Fibroblast of the aortic adventitia (primary cell): ENCODE measurements at places on chromosomes 1 and 21. TPM values are rescaled to one million over a fixed set of nuclear protein-coding genes. Genes with fewer than 3 reads are reported as not detected.

- DNase-seq: no peak
These were observed 10.5 kb downstream of the IGSF21 start for GRCh38 chr1:18118078-18118477.

DNA sequence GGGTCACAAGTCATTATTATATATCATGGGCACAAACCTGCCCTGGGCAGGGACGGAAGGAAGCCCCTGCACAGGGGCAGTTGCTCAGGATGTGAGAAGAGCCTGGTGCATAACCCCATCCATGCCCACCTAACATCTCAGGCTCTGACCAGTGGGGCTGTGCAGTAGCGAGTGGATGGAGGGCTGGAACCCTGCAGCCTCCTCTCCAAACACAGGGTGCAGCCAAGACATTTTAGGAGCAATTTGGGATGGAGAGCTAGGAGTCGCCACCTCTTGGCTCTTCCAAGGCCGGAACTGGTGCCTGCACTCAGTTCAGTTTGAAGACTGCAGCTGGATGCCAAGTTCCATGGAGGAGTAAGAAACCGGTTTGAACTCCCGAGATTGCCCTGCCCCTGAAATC lies 2.8 kb downstream of the MX1 start:
- DNase-seq: no peak

GNG4 gene
- not detected in 2 replicates for total RNA-seq

- no peak for DNase-seq
These were observed 54.8 kb downstream of the GNB1 start for GRCh38 chr1:1836119-1836518.

ID3 gene
- total RNA-seq: 51.8 and 673 TPM in 2 replicates

GRCh38 chr21:15018382-15018781 lies 46.4 kb downstream of the NRIP1 start:
- no peak for DNase-seq

DNA sequence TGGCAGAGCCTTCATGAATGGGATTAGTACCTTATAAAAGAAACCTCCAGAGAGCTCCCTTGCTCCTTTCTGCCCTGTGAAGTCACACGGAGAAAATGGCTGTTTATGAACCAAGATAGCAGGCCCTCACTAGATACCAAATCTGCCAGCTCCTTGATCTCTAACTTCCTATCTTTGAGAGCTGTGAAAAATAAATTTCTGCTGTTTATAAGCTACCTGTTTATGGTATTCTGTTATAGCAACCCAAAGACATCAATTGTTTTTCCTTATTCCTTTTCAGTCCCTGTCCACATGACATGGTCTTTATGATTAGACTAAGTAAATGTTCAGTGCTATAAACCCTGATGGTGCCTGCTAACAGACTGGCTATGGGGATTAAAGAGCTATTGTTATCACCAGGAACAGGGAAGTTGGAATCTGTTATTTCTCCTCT lies 9.7 kb upstream of the STIL start:
- no peak for DNase-seq

SERTAD4 gene
- total RNA-seq: 16.7 TPM in 1 of 2 replicates, not detected in the other

DNA sequence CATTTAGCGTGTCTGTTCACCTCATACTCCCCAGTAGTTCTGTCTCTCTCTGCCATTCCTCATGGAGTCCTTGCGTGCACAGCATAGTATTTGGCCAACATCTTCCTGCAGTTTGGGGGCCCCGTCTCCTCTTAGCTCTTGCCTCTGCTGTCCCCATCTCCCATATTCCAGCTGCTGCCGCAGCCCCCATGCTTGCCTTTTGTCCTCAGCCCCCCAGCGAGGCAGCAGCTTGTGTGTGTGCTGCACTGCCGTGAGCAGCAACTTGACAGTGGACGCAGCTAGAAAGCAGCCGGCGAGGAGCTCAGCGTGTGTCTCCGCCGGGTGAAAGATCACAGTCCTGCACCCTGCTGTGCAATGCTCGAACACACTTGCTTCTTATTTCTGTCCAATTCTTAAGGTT lies 164.2 kb upstream of the COL6A1 start:
- no peak for DNase-seq

KRTAP12-2 gene
- total RNA-seq: not detected in 2 replicates

DNA sequence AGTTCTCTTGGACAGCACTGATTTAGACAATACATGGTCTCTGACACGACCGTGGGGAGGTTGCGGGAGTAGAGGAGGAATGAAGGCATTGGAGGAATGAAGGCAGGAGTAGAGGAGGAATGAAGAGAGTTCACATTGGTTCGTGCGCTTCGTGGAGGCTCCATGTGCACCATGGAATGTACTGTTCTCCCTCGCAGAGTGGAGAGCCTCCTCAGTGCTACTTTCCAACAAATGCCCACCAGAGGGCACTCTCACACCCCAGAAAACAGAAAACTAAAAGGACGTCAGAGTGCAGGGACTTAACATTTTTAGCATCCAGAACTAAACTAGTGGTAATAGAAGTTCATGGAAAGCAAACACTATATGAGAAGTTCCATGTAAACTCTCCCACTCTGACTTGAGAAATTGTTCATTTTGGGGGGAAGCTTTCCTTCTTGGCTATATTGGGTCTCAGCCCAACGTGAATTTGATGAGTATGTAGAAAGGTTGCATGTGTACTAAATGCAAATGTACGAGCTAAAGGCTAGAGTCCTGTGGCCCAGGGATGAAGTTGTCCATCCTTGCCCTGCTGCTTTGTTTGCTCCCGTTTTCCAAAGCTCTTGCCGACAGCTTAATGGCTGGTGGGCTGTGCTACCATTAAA lies 211.6 kb downstream of the LMX1A start:
- DNase-seq: peak; percentile 72

GRCh38 chr1:56357927-56358690 lies 221.3 kb downstream of the PLPP3 start:
- no peak for DNase-seq

DNA sequence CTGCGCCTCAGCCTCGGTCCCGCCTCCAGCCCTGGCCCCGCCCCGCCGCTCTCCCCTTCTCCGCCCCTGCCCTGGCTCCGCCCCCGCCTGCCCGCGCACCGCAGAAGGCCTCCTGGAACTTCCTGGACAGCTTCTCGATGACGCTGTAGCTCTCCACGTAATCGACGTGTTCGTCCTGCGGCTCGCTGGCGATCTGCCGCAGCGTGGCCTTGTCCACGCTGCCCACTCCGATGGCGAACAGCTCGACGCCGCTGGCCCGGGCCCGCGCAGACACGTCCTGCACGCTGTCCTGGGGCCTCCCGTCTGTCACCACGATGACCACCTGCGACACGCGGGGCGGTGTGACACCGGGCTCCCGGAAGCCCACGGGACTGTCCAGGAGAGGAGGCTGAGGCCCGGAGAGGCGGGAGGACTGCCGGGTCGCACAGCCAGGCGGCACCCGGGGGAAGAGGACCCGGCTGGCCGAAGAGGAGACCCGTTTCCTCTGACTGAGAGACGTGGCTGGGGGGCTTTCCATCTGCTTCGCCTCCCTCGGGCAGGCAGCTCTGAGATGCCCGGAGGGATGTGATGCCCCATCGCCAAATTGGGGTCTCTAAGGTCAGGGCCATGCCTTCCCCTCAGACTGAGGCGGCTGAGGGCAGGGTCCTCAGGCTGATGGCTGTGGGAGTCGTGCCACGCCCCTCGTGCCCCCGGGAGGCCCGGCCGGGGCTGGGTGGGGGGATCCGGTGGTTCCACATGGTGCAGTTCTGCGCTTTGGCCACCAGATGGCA lies 4.6 kb downstream of the MATN1 start:
- peak; percentile 98 for DNase-seq

TLCD4 gene
- total RNA-seq: 0.25 and 0.36 TPM in 2 replicates

- DNase-seq: peak; percentile 81
These were observed 41.3 kb upstream of the TACSTD2 start for GRCh38 chr1:58618303-58618702.

DNA sequence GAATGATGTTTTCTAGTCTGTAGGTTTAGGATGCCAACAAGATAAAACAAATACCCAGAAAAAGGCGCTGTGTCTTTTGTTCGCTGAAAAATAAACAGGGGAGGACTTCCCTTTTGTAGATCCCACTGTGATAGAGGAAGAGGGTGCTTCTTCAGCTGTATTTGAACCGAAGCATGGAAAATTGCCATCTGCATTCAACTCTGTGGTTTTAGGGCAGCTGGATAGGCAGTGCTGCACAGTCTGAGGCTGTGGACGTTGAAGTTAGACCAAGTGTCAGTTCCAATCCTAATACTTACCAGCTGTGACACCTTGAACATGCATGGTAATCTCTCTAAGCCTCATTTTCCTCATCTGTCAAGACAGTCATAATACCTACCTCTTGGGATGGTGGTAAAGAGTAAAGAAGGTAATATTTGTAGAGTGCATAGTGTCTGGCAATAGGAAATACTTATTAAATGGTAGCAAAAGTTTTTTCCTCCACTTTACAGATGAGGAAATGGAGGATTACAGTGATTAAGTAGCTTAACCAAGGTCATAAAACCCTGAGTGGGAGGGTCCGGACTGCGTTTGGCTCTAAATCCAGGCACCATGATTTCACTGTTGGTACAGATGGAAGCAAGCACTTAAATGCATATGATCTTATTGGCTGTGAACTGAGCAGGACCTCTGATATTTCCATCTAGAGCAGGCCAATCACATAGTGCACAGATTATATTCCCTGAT lies 48.5 kb downstream of the UTP25 start:
- no peak for DNase-seq

- no peak for DNase-seq
These were observed 46.2 kb downstream of the GPR3 start for GRCh38 chr1:27438621-27439061.

GRCh38 chr21:41786509-41786987 lies 19.7 kb upstream of the RIPK4 start:
- peak; percentile 73 for DNase-seq

- DNase-seq: peak; percentile 63
These were observed 84.1 kb upstream of the NEGR1 start for GRCh38 chr1:72366466-72366865.

ENAH gene
- 131 and 148 TPM in 2 replicates for total RNA-seq

GRCh38 chr1:78547081-78547480 lies 56.3 kb downstream of the PTGFR start:
- no peak for DNase-seq

- DNase-seq: peak; percentile 55
These were observed 26.4 kb downstream of the HHIPL2 start for GRCh38 chr1:222521299-222522104.

DNA sequence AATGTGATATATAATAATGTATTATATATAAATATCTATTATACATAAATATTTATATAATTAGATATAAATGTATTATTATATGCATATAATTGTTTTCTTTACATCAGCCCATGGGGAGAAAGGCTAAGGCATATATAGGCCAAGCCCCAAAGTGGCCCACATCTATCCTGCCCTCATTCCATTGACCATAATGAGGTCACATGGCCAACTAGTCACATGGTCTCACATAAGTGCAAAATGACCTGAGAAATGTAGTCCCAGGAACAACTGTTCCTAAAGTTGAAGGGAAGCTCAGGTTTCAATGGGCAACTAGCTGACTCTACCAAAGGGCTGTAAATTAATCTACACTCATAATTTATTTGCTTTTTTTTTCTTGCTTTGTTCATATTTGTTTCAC lies 14.5 kb upstream of the CCDC185 start:
- no peak for DNase-seq

SPRR2G gene
- total RNA-seq: not detected in 2 replicates

OR2L8 gene
- not detected in 2 replicates for total RNA-seq

GRCh38 chr1:6419397-6419803 lies 319 bp downstream of the HES2 start:
- DNase-seq: no peak

DNA sequence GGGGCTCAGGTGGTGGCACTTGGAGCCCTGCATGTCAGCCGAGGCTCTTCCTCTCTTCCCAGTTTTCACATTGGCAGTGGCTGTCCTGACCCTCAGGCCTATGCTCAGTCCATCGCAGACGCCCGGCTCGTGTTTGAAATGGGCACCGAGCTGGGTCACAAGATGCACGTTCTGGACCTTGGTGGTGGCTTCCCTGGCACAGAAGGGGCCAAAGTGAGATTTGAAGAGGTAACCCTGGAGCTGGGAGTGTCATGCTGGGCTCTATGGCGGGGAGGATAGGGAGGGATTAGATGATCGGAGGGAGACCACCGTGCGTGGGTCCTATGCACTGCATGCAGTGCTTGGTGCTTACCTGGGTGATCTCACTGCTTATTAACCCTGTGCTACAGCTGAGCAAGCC lies 13.5 kb downstream of the AZIN2 start:
- DNase-seq: no peak

DNA sequence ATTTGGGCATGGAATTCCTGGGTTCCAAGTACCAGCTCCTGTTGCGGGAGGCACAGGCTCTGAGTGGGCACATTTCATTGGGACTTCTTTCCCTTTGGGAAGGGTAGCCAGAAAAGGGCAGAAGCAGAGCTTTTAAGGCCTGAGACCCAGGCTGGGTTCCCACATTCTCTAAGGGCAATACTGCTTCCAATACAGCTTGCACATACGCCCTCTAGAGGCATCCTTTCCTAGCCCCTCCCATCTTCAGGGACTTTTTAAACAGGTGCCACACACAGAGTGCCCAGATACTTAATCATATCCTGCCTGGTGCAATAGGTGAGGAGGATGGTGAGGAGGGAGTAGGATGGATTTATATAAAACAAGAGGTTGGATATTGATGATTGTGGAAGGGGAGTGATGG lies 5.7 kb downstream of the GPR88 start:
- DNase-seq: no peak

- no peak for DNase-seq
These were observed 292.5 kb downstream of the TTLL7 start for GRCh38 chr1:83706354-83706938.

DNA sequence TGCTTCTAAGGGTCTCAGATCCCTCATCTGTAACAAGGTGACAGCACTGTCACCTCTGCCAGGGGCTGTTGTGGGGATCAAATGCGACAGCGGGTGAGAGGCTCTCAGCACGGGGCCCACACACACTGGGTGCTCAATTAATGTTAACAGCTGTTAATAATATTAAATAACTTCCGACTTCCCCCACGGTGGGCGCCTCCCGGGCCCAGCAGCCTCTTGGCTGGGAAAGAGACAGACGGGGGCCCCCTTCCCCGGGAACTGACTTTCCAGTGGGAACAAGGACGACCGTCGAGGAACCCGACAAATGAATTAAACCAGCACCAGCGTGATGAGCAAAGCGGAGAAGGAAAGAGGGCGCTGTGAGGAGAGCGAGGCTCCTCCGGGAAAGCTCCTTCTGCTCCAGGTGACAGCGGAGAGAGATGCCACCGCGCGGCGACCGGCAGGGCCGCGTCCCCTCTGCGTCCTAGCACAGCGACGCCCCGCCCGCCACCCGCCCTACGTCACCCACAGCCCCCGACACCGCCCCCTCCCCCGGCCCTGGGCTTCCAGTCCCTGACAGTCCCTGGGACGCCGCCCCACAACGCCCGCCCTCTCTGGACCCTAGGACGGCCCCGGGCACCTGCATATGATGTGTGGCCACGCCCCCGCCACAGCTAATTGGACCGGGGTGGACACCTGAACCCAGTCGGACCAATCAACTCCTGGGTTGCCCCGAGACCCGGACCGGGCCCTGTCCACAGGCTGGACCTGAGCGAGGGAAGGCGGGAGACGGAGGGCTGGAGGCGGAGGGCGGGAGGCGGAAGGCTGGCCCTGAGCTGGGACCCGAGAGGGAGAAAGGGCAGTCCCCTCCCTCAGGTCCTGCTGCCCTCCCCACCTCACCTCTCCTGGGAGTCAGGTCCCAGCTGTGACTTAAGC lies 38.2 kb downstream of the MATN1 start:
- no peak for DNase-seq

GRCh38 chr1:164704954-164705353 lies 146.0 kb downstream of the PBX1 start:
- DNase-seq: no peak
